ENCODE measurements at places on chromosomes 3 and 15.

- no peak for DNase-seq
Measured at GRCh38 chr3:119665954-119666559, 5.7 kb upstream of the POPDC2 start.

DNA sequence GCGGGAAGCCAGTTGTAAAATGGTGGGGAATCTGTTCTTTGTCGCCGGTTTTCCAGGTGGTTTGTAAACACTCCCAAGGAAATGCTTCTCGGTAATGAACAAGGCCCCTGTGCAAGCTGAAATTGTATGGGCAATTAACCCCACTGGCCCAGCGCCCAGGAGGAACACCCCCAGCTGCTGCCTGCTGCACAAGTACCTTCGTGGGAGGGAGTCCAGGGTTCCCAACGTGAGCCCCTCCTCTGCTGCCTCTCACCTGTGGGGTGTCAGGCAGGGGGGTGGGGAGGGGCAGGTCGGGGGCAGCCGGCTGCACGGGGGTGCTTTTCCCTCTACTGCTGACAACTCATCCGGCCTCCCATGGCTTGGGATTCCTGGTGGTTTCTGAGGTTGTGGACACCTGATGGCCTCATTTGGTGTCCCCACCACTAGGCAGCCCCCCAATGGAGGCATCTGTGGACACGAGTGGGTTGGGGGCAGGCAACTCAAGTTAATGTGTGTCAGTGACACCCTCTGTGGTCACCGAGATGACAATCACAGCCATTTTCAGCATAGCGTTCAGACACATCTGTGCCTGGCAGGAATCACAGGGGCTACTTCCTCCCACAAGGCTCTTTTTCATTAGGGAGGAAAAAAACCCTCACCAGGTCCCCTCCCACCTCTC lies 35.6 kb upstream of the PRR23E start:
- DNase-seq = no peak

DNA sequence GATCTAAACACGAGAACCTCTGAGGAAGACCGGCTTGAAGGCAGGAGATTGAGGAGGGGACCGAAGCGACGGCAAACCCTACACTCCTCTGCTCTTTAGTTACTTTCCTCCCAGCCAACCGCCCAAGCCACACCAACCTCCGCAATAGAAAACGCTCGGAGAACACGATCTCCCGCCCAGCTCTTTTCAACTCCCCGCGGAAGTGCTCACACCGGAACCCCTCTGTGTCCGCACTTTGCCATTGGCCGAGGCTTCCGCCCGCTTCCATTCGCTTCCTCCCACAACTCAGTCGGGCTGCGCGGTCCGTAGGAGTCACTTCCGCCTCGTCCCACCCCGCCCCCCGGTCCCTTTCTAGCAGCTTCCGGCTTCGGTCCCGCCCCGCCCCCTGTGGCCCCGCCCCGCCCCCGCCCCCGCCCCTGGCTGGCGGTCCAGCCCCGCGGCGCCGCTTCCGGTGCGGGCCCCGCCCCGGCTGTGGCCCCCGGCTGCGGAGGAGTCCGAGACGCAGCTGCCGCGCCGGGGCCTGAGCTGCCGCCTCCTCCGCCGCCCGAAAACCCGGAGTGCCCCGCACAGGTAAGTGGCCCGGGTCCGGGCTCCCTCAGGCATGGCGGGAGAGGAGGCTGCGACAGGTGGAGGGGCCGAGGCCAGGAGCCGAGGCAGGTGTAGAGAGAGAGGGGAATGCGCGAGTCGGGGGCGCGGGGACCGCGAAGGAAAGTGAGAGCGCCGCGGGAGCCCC lies at the start of gene ARID3B:
Gene ARID3B (plus strand): TSS at position 460 of the 733 bp plus-strand sequence. CDS start 2,717 bp downstream, outside the sequence.
- DNase-seq = peak; percentile 89

DNA sequence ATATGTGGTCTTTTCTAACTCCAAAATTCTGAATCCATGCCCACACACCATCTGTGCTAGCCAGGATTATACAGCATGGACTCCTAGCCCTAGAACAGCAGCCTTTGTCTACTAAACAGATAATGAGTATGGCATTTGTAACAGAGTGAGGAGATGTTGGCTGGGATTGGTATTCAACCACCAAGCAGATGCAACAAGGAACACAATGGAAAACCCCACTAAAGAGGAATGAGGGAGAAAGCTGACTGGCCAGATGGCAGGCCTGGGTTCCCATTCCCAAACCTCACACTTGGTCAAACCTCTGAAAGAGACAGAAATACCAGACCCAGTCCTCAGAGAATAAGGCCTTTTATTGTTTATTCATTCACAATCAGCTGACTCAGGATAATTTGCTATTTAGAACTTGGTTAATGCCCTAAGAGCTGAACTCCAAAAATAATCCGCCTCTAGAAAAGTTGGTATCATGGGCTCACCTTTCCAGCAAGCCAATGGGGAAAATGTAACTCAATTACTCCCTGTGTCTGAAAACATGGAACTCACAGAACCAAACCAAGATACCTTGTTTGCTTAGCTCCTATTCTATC lies 145.6 kb downstream of the LRRC3B start:
- no peak for DNase-seq

- DNase-seq = no peak
Measured at GRCh38 chr15:79954661-79955060, 16.3 kb downstream of the BCL2A1 start.

GRCh38 chr3:24316887-24317383 lies 177.7 kb downstream of the THRB start:
- no peak for DNase-seq

- DNase-seq = no peak
Measured at GRCh38 chr15:36964626-36965025, 135.7 kb downstream of the MEIS2 start.

- no peak for DNase-seq
Measured at GRCh38 chr3:33795856-33796536, 2.4 kb upstream of the PDCD6IP start.

- DNase-seq = no peak
Measured at GRCh38 chr15:39792844-39793335, 10.2 kb upstream of the FSIP1 start.

DNA sequence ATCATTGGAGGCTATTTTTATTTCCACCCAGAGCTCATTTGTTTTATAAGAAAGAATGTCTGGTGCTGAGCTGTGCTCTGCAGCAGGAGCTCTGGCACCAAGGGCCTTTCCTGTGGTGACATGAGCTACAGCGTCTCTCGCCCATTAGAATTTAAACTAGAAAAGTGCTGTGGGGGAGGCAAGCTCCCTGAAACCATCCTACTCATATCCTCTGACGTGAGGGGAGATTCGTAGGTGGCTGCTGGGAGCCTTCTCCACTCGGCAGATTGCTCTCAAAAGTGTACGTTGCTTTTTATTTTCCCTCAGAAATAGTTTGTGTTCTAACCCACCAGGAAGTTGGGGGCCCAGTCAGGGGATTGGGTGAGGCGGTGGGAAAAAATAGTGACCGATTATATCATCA lies 76.3 kb upstream of the ARHGEF3 start:
- no peak for DNase-seq

DNA sequence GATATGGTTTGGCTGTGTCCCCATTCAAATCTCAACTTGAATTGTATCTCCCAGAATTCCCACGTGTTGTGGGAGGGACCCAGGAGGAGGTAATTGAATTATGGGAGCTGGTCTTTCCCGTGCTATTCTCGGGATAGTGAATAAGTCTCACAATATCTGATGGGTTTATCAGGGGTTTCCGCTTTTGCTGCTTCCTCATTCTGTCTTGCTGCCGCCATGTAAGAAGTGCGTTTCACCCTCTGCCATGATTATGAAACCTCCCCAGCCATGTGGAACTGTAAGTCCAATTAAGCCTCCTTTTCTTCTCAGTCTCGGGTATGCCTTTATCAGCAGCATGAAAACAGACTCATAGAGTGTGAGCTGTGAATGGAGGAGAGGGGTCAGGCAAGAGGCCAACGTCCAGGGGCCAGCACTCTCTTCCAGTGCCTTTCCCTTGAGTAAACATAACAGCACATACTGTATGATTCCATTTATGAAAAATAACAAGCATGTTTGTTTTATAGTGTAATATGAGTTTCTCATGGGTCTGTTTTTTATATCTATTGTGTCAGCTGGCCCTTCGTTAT lies 16.3 kb upstream of the LCTL start:
- DNase-seq = no peak

DNA sequence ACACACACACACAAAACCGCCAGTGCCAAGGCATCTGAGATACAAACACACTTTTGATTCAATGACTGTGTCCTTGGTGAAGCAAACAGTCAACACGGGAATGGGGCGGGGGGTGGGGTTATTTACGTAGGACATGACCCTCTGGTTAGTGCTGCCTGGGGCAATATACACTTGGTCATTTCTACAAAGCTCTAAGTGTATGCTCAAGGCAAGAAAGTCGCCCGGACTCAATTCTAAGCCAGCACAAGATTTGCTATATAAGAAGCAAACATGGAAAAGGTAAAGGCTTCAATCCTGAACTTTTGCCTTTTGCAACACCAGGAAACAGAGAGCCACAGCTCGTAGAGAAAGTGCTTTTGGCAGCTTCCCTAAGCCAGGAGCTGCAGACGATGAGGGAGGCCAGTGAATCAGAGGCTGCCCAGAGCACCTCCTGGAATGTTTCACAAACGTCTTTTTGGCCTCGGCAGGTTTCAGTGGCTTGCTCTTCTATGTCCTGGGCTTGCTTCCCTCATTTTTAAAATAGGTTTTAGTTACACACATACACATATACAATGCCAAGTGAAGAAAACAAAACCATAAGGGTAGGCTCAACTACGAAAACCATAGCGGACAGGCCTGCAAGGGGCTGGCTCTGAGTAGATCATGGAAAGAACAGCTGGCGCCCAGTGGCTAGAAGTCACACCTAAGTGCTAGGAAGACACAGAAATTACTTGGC lies 73.6 kb downstream of the TM4SF4 start:
- no peak for DNase-seq

- no peak for DNase-seq
Measured at GRCh38 chr15:101565377-101565776, 75.9 kb upstream of the PCSK6 start.

DNA sequence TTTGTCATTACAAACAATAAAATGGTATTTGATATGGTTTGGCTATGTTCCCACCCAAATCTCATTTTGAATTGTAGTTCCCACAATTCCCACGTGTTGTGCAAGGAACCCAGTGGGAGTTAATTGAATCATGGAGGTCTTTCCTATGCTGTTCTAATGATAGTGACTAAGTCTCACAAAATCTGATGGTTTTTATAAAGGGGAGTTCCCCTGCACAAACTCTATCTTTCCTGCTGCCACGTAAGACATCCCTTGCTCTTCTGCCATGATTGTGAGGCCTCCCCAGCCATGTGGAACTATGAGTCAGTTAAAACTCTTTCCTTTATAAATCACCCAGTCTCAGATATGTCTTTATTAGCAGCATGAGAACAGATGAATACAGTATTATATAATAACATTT lies 15.4 kb upstream of the AADAC start:
- DNase-seq = no peak

Measured in NCI-H1930 (cell line).